WERI-Rb-1 (cell line): ENCODE measurements at places on chromosomes 12 and 14.

DNA sequence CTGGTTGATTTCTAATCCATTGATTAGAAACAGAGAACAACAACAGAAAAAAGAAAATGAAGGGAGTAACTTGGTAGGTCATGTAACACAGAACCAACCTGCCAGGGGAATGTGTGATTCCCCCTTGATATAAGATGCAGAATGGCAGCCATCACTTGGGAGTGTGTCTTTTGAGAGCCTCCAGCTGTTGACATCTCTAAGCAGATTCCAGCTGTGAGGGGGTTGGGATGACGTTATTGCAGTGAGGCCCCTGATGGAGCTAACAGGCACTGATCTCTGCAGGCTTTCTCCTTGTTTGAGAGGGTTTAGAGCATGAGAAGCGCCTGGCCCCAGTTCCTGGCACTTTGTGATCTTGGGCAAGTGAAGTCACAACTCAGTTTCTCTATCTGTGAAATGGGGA, 124.9 kb downstream of the PELI2 start:
- DNase-seq, result no peak

- no peak for DNase-seq
These were observed 12.1 kb upstream of the SLC10A1 start for GRCh38 chr14:69808919-69809808.

GRCh38 chr14:23301969-23302289, 730 bp downstream of the PPP1R3E start:
- no peak for DNase-seq

- DNase-seq, result no peak
These were observed 28.3 kb upstream of the LIN7A start for GRCh38 chr12:80966001-80966400.

DNA sequence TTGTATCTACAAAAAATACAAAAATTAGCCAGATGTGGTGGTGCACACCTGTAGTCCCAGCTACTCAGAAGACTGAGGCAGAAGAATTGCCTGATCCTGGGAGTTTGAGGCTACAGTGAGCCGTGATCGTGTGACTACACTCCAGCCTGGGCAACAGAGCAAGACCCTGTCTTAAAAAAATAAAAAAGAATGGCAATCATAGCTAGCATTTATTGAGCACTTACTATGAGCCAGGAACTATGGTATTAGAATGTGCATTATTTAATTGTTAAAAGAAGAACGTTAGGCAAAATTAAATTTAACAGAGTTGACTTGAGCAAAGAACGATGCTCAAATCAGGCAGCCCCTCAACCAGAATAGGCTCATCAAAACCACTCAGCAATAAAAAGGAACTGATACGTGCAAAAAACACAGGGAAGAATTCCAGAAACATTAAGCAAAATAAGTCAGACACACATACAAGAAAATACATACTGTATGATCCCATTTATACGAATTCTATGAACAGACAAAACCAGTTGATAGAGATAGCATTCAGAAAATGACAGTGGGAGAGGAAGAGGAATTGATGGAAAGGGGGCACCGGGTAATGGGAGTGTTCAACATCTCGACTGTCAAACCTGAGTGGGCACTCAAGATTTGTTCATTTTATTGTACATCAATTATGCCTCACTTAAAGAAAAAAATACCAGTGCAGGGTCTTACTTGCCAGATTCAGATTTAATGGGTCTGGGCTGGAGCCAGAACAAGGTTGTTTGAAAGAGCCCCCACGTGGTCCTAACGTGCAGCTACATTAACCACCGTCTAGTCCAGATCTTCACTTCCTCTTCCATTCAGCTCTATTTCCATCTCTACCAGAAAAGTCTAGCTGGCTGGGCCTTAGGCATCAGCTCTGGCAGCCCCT, 8.0 kb downstream of the SCNN1A start:
- no peak for DNase-seq

- DNase-seq, result no peak
These were observed 132.4 kb upstream of the RGS6 start for GRCh38 chr14:71799841-71800240.

- no peak for DNase-seq
These were observed 16.6 kb downstream of the RFLNA start for GRCh38 chr12:124311292-124312109.

DNA sequence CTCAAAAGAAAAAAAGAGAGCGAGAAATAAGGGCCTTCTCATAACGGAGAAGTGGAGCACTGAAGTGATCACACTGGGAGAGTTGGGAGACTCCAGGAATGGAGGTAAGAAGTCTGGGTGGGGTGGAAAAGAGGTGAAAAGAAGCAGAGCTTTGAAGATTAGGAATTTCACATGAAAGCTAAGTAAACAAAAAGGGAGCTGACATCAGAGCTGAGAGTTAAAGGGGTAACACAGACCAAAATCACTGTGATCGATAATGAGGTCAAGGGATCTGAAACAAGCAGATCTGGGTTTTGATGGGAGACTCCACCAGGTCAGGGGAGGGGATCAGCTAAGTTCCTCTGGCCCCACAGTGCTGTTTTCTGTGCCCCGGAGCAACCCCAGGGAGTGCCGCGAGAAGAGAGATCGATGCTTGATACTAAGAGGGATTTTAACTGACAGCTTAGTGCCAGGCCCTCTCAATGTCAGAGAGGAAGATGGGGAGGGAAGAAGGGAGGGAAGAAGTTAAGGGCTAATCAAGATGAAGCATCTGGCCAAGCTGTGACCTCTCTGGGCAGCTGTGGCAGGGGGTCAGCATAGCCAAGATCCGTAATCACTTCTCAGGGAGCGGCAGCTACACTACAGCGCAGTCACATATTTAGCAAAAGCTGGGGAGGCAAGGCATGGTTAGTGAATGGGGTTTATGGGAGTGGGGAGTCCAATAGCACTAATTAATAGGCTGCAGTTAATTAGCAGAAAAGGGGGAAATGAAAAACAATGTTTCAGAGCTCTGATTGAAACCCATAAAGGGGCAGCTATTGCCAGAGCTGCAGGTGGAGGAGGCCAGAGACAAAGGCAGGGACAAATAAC, 8.0 kb downstream of the AQP6 start:
- DNase-seq, result peak; percentile 89

DNA sequence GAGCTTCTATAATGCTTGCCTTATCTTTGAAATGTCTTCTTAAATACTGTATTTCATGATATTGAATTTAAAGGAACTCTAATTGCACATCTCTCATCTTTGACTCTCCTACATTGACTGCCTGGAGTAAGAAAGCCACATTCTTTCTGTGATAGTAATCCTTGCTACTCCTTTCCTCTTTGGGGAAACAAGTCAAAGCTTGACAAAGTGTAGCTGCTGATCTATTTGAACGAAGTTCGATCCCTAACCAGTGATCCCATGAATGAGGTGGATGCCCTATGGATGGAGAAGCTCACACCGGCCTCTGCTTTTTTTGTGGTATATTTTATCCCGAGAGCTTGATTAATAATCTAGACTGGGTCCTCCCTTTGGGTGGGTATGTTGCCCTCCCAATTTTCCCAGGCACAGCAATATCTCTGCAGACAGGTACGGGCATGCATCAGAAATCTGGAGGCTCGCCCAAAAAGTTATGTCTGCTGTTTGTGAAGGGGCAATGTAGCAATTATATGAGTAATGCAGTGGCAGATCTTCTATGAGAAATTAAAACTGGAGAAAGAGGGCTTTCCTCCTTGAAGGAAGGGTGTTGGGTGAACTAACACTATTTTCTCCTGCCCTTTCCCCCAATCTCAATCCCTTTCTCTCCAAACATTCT, 163.0 kb upstream of the FRMD6 start:
- no peak for DNase-seq

DNA sequence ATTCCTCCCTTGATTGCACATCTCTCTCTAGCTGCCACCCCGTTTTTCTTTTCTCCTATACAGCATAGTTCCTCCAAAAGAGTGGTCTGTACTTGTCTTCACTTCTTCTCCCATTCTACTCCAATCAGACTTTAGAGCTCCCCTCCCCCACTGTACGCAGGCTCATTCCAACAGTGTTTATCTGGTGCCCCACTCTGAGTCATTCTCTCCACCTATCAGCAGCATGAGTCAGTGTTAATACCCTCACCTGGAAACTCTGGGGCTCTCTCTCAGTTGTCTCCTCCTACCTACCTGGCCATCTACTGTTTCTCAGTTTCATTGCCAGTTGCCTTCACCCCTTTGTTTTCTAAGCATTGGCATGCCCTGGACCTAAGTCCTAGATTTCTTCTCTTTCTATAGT, 175.1 kb upstream of the ARHGAP5 start:
- DNase-seq, result no peak

DNA sequence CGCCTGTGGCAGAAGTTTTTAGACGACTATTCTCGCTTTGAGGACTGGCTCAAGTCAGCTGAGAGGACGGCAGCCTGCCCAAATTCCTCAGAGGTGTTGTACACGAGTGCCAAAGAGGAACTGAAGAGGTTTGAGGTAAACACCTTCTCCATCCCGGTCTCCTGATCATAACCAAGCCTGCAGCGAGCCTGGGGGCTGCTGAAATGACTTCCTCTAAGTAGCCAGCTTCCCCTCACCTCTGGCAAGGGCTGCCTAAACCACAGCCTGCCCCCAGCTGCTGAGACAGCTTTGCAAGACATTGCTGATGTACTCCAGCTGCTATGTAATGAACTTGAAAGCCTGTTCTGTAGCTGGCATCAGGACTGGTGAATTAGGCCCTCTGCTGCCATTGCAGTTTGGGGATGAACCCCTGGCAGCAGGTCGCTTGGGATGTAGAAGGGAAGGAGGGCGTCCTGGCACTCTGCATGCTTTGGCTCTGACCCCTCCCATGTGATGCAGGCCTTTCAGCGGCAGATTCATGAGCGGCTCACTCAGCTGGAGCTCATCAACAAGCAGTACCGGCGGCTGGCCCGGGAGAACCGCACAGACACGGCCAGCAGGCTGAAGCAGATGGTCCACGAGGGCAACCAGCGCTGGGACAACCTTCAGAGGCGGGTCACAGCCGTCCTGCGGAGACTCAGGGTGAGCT, 84.6 kb downstream of the ESR2 start:
- peak; percentile 73 for DNase-seq

- no peak for DNase-seq
These were observed 321.9 kb downstream of the RAD51B start for GRCh38 chr14:68141281-68142088.

DNA sequence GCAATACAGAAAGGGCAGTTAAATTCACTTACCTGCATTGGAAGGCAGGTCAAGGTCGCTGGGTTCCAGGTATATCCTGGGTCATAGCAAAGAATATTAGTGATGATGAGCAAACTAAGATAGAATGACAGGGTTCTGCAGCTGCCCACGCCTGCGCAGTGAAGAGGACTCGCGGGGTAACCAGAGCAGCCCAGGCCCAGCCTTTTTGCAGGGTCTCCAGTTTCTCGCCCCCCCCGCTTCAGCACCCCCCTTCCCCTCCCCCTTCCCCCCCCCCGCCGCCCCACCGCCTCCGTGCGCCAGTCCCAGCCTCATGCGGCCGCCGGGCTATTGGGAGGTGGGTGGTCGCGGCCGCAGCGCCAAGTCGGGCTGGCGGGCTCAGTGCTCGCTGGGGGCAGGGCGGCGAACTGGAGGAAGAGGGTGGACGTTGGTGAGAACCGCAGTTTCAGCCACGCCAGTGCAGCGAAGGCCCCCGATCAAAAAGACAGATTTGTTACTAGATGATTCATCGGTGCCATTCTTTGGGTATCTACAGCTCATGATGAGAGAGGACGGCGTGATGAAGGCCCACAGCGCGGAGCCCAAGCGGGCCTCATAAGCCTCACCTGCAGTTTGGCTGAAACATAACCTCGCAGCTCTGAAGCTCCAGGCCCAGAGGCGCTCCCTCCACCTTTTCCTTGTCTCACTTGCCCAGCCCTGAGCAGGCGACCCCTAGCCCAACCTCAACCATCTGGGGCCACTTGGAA, 20.2 kb downstream of the SLC2A3 start:
- no peak for DNase-seq

GRCh38 chr12:70194076-70194475, 49.2 kb upstream of the CNOT2 start:
- no peak for DNase-seq

- DNase-seq, result no peak
These were observed 1079.1 kb downstream of the BCL11B start for GRCh38 chr14:98192946-98193345.

- no peak for DNase-seq
These were observed 12.7 kb downstream of the SCYL2 start for GRCh38 chr12:100279607-100280244.

DNA sequence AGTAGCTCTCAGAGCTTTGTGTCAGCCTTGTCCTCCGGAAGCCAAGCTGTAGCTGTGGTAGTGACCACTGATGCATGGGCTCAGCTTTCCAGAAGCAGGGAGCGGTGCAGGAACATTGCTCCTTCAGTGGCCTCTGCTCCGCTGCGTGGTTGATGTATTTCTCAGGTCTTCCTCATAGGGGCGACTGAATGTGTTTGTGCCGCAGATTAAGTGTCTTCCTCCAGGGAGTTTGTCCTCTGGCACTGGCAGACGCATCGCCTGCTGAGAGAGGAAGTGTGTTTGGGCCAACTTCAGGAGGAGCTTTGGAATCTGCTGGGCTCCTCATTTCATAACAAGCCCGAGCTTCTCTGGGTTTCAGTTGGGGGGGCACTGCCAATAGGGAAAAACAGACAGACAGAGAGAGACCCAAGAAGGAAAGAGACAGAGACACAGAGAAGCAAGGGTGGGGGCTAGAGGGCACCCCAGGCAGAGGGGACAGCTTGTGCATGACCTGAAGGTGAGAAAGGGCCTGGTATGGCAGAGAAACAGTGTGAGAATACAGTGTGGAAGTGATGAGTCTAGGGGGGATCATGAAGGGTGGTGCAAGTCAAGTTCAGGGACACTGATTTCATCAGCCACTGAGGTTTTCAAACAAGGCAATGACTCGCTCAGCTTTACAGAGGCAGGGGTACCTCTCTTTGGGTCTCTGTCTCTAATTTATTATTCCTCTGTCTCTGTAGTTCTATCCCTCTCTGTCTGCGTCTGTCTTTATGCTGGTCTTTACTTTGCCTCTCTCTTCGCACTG, 69.4 kb upstream of the PRIMA1 start:
- DNase-seq, result peak; percentile 31

DNA sequence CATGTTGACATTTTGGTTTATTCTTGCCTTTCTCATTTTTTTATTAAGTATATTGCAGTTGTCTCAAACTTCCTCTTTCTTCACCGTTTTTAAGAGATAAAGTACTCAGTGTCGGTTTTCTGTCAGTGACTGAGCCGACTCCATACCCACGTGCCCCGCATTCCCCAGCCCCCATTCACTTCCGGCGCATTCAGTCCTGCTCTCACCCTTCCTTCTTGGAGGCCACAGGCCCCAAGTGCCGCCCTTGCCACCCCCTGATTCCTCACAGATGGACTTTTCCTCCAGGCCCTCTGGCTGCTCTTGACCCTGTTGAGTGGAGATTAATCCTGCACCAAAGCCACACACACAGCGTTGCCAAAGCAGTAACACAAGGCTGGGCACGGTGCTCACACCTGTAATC, 19.1 kb upstream of the DNAH10 start:
- no peak for DNase-seq

DNA sequence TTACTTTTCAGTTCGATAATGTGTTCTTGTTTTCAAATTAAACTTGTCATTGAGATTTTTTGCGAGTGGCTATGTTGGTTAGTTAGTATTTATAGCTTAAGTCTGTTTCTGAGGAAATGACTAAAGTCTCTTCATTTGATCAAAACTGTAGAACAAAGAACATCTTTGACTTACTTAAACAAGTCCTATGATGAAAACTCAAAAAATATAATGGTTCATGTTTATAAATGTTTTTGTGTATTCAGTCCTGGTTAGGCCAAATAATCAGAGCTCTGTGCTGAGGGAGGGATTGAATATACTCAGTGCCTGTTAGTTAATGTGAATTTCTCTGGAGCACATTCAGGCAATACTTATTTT, 51.7 kb downstream of the PPFIBP1 start:
- DNase-seq, result no peak

- DNase-seq, result no peak
These were observed 141.1 kb downstream of the SLC41A2 start for GRCh38 chr12:104816845-104817503.

- DNase-seq, result no peak
These were observed 69.6 kb downstream of the CHST11 start for GRCh38 chr12:104526320-104526719.
